ENCODE measurements at places on chromosomes 5 and 9.

DNA sequence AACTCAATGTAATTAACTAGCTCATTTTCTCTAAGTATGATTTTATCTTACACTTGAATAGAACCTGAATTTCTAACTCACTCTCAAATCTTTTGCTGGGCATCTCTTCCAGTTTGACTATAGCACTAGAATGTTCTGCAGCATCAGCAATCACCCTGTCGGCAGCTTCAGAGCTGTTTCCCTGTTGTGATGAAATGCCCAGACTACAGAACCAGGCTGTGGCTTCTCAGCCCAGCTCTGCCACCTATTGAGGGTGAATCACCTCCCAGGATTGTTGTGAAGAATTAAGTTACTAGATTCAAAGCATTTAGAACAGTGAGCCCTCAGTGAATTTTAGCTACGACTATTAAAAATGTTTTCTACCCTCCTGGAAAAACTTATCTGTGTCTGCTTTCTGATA, 90.4 kb upstream of the ANKRD55 start:
- H3K4me3 ChIP-seq: no peak overlapping the region
- H3K4me1 ChIP-seq: peaks cover 24% of the 10 kb centered on the region
- no peaks in the 10 kb centered on the region for H3K27me3 ChIP-seq
- no peaks in the 10 kb centered on the region for H3K36me3 ChIP-seq
- no peak for DNase-seq

- H3K4me1 ChIP-seq: no peaks in the 10 kb centered on the region
- no peaks in the 10 kb centered on the region for H3K36me3 ChIP-seq
- DNase-seq: no peak
- H3K27ac ChIP-seq: no peak overlapping the region
- H3K27me3 ChIP-seq: peaks cover 36% of the 10 kb centered on the region
Measured at GRCh38 chr9:127195976-127196825, 68.4 kb upstream of the GARNL3 start.

DNA sequence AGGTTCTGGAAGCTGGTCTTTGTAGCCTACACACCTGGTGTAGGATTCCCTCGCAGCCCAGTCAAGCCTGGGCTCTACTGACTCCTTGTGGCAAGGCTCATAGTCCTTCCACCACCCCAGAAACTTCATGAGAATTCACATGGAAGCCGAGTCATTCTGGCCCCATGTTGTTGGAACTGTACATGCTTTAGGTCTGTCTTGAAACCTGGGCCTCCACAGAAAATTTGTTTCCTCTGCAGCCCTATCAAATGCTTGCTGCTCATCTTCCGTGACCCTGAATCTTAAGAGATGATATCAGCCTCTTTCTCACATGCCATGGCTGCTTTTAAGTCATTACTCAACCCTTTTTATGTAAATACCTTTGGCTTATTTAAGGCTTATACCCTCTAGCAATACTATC, 113.4 kb upstream of the GRHPR start:
- peak; percentile 9 for DNase-seq
- peaks cover 11% of the 10 kb centered on the region for H3K36me3 ChIP-seq
- H3K4me1 ChIP-seq: no peaks in the 10 kb centered on the region
- H3K27me3 ChIP-seq: no peaks in the 10 kb centered on the region
- no peak overlapping the region for H3K27ac ChIP-seq

DNA sequence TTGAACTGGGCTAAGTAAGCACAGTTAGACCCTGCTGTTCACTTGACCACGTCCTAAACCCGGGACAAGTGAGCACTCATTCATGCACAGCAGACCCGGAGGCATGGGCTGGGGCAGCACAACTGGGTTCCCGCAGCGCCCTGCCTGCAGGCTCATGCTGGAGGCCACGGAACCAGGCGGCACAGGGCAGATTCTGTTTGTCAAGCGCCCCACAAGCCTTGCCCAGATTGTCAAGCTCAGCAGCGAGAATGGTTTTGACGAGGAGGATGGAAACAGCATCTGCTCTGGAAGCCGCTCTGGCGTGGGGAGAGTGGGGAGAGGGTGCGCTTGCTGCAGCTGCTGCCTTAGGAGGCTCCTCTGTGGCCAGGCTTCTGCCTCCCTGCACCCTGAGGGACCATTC, 32.7 kb downstream of the PRRT1B start:
- no peak for DNase-seq
- peaks cover 9% of the 10 kb centered on the region for H3K36me3 ChIP-seq
- no peak overlapping the region for H3K4me3 ChIP-seq

GRCh38 chr9:840343-840742, 1.2 kb upstream of the DMRT1 start:
- H3K4me3 ChIP-seq: no peak overlapping the region
- no peak for DNase-seq
- no peaks in the 10 kb centered on the region for H3K4me1 ChIP-seq

- H3K27me3 ChIP-seq: no peaks in the 10 kb centered on the region
- H3K27ac ChIP-seq: peak overlapping the region; percentile 71
Measured at GRCh38 chr5:100779669-100780375, 123.3 kb downstream of the ST8SIA4 start.

GRCh38 chr9:136193891-136194279, 11.0 kb downstream of the LHX3 start:
- H3K4me1 ChIP-seq: no peaks in the 10 kb centered on the region
- H3K36me3 ChIP-seq: no peaks in the 10 kb centered on the region
- no peak overlapping the region for H3K27ac ChIP-seq
- no peak overlapping the region for H3K4me3 ChIP-seq
- H3K27me3 ChIP-seq: peaks cover 11% of the 10 kb centered on the region
- DNase-seq: no peak

Measured in T-cell (primary cell).